ENCODE measurements at places on chromosomes 1 and 21.

DNA sequence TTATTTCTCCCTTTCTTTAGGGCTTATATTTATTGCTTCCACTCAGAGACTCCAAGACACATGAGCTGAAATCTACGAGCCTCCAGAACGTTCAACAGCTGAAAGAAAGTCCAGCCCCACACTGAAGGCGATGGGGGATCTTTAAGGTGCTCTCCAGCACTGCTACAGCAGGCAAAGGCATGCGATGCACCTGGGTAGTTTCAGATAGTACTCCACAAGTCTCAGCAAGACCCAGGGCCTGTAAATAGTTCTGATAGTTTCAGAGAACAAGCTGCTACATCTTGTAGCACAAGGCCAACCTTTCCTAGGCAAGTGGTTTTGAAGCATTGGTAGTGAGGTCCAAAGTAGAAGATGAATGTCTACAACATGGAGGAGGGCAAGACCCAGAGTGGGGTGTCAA, 2.2 kb upstream of the HSD3B1 start:
- DNase-seq, result no peak

GRCh38 chr1:180951186-180951745, 38.6 kb downstream of the KIAA1614 start:
- DNase-seq, result no peak

GRCh38 chr1:85579622-85580021, 939 bp upstream of the CCN1 start:
- DNase-seq, result no peak

DNA sequence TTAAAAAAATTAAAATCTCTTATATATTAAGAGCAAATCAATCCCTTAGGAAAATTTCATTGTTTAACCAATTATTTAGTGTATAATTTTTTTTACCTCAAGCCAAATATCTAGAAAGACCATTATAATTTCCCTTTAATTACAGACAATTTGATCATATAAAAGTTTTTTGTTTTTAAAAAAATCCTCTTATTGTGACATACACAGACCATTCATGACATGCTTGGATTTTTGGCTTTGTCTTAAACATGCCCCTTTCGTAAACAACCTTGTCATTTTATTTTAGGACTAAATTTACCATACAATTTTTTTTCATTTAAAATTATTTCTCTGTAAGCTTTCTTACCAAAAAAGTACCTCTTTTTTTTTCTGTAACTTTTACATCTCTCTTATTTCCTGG, 14.2 kb upstream of the CYP4B1 start:
- no peak for DNase-seq

- no peak for DNase-seq
These were observed 9.7 kb downstream of the TMPRSS3 start for GRCh38 chr21:42386034-42386591.

DNA sequence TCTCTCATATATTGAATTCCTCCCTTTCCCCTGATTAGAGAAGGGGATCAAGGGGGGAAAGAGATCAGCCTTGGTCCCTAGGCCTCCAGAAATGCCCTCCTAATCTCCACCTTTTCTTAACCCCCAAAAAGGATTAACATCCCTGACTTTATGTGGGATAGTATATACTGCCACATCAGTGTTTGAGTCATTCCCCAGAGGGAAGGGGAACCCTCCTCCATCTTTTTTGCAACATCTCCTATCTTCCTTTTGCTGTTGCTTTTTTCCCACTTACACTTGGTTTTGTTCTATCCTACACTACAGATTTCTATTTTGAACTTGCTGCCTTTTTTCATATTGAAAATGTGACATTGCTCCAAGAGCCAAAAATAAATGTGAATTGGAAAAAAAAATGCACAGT, 65.4 kb upstream of the PODN start:
- no peak for DNase-seq

DNA sequence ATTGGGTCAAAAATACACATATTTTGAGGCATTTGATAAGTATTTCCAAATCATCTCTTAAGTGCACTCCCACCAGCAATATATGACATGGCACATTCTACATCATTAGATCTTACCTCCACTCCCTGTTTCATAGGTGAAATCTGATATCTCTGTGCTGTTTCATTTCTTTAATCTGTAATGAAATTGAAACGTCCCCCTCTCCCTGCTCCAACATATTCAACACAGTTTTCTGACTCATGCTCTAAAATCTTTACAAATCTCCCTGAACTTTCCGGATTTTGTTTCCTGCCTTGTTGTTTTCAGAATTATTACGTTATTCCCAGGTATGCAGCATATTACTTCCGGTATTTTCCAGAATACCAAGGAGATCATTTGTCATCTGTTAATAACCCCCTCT, 66.1 kb upstream of the AKT3 start:
- no peak for DNase-seq

GRCh38 chr1:106755682-106756406, 300.6 kb upstream of the PRMT6 start:
- DNase-seq, result no peak

DNA sequence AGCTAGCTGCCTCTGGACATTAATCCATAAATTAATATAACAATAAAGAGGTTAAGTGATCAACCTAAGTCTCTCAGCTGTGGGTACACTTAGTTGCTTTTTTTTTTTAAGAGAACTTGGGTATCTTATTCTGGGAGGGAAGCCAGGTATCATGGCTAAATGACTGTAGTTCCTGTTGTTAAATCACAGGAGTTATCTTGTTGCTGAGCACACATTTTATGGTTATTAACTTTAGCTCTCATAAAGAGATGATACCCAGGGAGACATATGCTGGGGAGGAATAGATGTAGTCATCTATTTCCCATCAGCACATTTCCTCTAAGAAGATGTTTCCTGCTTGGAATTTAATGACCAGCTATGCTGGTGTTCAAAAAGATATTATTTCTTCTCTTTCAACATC, 227.8 kb downstream of the PTGER3 start:
- DNase-seq, result no peak

GRCh38 chr1:236400061-236400603, 6.0 kb downstream of the EDARADD start:
- DNase-seq, result no peak

- DNase-seq, result no peak
These were observed at the start of gene RGS5 for GRCh38 chr1:163202833-163203451. TSS of gene RGS5 (minus strand) at chr1:163202916. CDS start at chr1:163202835, 81 bp downstream.

DNA sequence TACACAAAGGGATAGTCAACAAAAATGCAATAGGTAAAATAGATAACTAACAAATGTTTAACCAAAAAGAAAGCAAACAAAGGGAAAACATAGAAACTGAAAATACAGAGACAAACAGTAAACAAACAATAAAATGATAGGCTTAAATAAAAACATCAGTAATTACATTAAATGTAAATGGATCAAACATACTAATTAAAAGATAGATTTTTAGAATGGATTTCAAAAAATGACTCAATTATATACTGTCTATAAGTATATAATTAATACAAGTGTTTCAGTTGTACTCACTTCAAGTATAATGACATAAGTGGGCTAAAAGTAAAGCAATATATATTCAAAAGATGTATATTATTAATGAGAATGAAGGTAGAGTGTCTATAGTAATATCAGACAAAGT, 101.1 kb downstream of the MRPS6 start:
- DNase-seq, result no peak

- DNase-seq, result peak; percentile 88
These were observed 6.1 kb downstream of the SKI start for GRCh38 chr1:2233997-2234761.

DNA sequence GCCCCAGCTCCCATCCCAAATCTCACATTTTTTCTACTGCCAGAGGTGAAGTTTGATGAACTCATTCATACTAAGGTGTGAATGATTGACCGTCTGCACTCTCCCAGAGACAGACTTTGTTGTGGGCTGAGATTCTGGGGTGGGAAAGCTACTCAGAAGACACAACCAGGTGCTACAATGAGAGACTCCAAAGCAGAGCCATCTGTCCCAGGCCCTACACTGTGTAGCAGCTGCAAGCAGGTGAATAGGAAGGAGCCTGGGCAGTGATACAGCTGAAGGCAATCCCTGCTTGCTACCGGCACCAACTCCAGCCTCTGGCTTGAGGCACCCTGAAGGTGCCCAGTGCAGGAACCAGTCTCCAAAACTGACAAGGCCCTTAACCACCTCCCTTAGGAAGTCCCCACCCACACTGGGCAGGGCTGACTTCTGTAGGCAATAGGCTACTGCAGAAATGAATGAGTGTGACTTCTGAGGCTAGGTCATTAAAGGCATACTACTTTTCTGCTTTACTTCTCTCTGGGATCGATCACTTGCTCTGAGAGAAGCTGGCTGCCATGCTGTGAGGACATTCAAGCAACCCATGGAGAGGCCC, 79.7 kb upstream of the RUNX3 start:
- no peak for DNase-seq

- DNase-seq, result no peak
These were observed 16.3 kb downstream of the SLC19A1 start for GRCh38 chr21:45525910-45526306.

DNA sequence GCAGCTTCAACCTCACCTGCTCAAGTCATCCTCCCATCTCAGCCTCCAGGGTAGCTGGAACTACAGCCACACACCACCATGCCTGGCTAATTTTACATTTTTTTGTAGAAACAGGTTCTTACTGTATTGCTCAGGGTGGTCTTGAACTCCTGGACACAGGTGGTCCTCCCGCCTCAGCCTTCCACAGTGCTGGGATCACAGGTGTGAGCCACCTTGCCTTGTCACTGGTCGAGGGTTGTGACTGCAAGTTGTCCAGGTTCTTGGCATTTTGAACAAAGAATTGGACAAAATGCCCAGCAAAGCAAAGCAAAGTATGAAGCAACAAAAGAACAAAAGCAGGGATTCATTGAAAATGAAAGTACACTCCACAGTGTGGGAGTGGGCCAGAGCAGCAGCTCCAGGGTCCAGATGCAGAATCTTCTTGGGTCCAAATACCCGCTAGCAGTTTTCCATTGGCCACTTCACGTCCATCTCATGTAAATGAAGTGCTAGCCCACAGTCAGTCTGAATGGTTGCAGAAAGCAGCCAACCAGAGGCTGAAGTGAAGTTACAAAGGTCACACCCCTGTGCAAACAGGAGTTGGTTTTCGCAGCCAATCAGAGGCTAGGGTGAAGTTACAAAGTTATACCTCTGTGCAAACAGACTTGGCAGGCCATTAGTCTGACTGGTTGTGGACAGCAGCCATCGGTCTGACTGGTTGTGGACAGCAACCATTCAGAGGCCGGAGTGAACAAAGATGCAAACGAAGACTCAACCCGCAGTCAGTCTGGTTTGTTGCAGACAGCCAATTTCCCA, 109.5 kb upstream of the KIF26B start:
- no peak for DNase-seq

DNA sequence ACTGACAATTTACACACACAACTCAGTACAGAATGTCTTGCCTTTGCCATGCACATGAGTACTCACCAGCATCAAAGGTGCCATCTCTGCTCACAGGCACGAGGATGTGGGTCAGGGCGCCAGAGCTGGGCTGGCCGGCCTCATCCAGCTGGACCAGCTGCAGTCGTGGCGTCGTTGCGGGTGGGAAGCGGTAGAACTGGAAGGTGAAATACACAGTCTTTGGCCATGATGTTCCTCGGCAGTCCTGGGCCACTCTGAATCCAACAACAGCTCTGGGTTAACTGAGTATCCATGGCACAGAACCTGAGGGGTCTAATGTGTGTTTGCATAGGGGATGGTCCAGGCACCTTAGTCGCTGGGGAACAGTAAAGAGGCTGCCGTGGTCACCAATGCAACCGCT, 87.7 kb downstream of the NPHP4 start:
- no peak for DNase-seq

DNA sequence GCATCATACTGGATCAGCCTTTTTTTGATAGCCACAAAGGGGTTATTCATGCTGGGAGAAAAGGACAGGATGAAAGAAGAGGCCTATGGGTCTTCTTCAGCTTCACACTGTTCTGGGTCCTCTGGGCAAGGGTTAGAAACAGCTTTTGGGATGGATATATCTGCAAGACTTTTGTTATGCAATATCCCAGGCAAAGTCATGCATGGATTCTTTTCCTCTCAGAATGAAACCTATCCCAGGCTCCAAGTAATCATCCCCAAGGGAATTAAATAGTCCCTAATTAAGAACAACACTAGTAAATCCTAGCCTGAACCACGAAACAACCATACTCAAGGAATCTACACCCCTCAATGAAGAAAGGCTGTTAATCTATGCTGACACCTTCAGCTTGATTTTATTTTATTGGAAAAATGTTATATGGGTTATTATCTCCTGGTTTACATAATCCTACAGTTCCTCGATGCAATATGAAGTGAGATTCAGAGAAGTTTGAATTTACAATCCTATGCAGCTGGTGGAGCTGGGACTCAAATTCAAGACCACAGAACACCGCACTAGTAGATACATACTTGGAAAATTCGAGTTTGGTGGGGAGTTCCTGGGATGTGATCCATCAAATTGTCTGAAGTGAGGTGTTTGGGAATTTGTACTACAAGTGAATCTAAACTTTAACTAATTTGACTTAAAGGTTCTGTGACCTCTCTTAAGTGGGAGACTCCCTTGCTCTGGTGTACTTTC, 338.6 kb downstream of the TBX15 start:
- DNase-seq, result no peak
